H9 (cell line): ENCODE measurements at places on chromosomes 11 and 22. TPM values are rescaled to one million over a fixed set of nuclear protein-coding genes. Genes with fewer than 3 reads are reported as not detected.
A peak's percentile ranks its signal among the peaks of the same experiment; 100 is the strongest.

RAG1 gene
- total RNA-seq: 0.50 and 0.70 TPM in 2 replicates

- no peaks in the 10 kb centered on the region for H3K36me3 ChIP-seq
- no peaks in the 10 kb centered on the region for H3K4me1 ChIP-seq
- peak; percentile 17 for DNase-seq
- H3K27ac ChIP-seq: no peak overlapping the region
- no peak overlapping the region for H3K4me3 ChIP-seq
- no peaks in the 10 kb centered on the region for H3K27me3 ChIP-seq
Observed at GRCh38 chr11:93845181-93846092, 5.0 kb downstream of the VSTM5 start.

DNA sequence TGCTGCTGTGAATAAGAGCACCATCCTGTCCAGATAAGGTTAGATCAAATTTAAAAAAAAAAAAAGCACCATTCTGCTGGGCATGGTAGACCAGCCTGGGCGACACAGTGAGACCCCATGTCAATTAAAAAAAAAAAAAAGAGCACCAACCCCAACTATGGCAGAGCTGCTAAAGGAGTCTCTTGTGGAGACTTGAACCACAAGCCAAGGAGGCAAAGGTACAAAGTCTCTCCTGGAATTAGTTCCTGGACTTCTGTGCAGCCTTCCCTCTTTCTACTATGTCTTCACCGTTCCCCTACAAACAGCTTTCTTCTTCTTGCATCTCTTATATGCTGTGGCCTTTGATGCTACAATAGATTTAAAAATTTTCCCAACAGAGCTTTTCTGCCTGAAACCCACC is 1.3 kb downstream of the PIK3C2A start:
- no peaks in the 10 kb centered on the region for H3K4me1 ChIP-seq
- no peak for DNase-seq
- H3K27me3 ChIP-seq: no peaks in the 10 kb centered on the region
- H3K36me3 ChIP-seq: peaks cover 14% of the 10 kb centered on the region

KRTAP5-10 gene
- total RNA-seq: not detected in 2 replicates

GRCh38 chr22:36940676-36941075 is 27.2 kb downstream of the CSF2RB start:
- H3K27me3 ChIP-seq: no peaks in the 10 kb centered on the region
- DNase-seq: peak; percentile 24
- no peaks in the 10 kb centered on the region for H3K4me1 ChIP-seq
- H3K36me3 ChIP-seq: no peaks in the 10 kb centered on the region; the same call in 2 of the 3 replicates
- H3K4me3 ChIP-seq: no peak overlapping the region

- no peak overlapping the region for H3K27ac ChIP-seq
- no peaks in the 10 kb centered on the region; the same call in 1 of the 2 replicates for H3K27me3 ChIP-seq
- H3K36me3 ChIP-seq: no peaks in the 10 kb centered on the region
- DNase-seq: no peak
- no peak overlapping the region for H3K4me3 ChIP-seq
Observed at GRCh38 chr11:2891326-2892214, 6.0 kb upstream of the CDKN1C start.
